Inflammatory macrophage treated with lipopolysaccharide for 1 hour (primary cell): ENCODE measurements at places on chromosomes 1 and 21.

DNA sequence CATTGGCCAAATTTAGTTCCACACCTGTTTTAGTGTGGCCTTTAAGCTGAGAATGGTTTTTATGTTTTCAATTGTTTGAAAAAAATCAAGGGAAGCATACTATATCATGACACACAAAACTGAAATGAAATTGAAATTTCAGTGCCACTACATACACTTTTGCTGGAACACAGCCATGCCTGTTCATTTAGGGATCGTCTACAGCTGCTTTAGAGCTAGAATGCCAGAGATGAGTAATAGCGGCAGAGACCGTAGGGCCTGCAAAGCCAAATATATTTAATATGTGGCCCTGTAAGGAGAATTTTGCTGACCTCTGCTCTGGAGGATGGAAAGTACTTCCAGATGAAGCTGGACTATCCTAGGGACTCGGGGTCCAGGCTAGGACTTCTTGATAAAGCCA lies 62.5 kb upstream of the LYST start:
- no peak for DNase-seq

DNA sequence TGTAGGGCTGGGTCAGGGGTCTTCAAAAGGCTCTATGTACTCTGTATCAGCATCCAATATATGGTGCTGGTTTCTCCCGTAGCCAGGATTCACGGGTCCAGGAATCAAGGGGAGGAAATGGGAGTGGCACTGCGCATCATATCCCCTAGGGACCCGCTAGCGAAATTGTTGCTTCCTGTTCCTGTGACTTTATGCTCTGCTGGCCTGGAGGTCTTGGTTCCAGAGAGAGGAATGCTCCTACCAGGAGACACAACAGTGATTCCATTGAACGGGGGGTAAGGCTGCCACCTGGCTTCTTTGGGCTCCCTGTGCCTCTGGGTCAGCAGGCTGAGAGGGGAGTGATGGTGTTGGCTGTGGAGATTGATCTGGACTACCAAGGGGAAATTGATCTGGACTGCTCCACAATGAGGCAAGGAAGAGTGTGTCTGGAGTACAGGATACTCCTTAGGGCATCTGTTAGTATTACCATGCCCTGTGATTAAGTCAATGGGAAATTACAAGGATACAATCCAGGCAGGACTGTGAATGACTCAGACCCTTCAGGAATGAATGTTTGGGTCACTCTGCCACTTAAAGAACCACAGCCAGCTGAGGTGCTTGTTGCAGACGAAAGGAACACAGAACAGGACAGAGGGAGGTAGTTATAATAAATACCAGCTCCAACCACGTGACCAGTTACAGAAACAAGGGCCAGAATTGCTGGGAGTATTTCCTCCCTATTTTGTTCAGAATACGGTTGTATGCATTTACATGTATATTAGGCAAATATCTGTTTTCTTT lies 10.2 kb downstream of the SPSB1 start:
- no peak for DNase-seq

DNA sequence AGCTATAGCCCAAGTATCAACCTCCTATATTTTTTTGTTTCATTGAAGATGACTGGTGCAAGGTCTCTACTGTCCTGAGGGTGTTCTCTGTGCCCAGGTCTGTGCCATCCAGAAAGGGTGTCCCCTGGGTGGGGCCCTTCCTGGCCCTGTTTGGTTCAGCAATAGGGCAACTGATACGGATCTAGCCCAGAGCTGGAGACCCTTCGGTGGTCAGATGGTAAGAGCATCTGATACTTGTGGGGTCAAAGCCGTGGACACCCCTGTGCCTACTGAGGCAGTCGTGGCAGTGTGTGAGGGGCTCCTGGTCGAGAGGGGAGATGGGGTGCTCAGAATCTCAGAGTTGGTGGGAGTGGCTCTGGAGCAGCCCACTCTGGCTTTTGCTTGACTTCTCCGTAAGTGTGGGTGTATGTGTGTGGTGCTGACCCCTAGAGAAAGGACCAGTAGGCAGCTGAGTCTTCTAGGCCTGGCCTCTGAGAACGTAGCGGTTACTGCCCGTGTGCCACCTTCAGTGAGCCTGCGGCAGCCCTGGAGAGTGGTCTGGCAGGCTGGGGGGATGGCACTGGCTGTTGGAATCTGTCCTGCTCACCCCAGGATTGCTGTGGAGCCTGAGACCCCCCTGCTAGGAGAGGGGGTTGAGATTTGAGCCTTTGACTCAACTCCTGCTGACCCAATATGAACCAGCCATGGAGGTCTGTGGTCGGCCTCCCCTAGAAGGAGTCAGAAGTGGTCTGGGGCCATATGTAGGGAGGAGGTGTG lies 2.7 kb downstream of the AMPD2 start:
- DNase-seq, result no peak

- DNase-seq, result no peak
Measured at GRCh38 chr1:37515185-37516034, 844 bp upstream of the MEAF6 start.

DNA sequence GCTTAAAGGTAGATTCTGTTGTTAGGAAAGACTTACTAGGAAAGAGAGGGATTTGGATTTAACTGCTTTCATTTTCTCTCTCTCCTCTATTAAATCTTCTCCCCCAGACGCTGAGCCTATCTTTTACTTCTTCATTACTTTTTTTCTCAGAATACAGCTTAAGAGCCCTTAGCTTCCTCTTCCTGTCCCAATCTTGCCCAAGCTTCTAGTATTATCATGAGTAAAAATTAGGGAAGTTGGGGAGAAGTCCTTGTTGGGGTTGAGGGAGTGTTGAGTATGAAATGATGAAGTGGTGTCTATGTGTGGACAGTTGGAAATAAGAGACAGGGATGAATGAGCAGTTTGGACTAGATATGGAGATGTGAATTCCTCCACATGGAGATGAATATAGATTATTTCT lies 35.0 kb downstream of the ACP6 start:
- peak; percentile 82 for DNase-seq

- DNase-seq, result no peak
Measured at GRCh38 chr21:23478381-23478780, 2128.9 kb downstream of the MRPL39 start.

DNA sequence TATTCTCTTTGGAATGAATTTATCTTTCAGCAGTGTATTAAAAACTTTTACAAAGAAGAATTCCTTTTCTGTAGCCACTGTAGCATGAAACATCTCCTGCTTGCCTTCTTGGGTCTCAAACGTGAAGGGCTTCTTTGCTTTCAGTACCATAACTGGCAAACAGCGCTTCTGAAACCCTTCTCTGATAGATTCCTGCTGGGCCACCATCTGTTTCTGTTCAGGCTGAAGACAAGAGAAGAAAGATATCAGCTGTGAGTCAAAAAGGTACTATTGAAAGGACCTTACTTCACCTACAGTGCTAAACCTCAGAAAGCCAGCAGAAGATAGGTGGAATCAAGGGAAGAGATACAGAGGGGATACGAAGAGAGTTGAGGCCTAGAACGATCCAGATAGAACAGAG lies 10.5 kb downstream of the AIM2 start:
- no peak for DNase-seq

DNA sequence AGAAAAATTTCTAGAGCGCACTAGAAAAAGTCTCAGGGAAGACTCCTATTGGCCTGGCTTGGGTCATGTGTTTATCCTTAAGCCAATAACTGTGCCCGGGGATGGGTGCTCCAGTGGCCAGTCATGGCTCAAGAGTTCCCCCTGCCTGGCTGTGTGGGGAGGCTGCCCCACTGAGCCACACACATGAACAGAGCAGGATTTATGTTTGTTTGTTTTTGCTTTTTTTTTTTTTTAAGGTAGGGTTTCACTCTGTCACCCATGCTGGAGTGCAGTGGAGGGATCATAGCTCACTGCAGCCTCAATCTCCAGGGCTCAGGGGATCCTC lies 21.8 kb downstream of the EDN2 start:
- no peak for DNase-seq

- DNase-seq, result no peak
Measured at GRCh38 chr1:211192227-211192626, 58.3 kb upstream of the KCNH1 start.

GRCh38 chr1:27618341-27619082 lies 14.6 kb upstream of the AHDC1 start:
- DNase-seq, result no peak

GRCh38 chr1:219476716-219477115 lies 136.2 kb downstream of the ZC3H11B start:
- DNase-seq, result no peak

DNA sequence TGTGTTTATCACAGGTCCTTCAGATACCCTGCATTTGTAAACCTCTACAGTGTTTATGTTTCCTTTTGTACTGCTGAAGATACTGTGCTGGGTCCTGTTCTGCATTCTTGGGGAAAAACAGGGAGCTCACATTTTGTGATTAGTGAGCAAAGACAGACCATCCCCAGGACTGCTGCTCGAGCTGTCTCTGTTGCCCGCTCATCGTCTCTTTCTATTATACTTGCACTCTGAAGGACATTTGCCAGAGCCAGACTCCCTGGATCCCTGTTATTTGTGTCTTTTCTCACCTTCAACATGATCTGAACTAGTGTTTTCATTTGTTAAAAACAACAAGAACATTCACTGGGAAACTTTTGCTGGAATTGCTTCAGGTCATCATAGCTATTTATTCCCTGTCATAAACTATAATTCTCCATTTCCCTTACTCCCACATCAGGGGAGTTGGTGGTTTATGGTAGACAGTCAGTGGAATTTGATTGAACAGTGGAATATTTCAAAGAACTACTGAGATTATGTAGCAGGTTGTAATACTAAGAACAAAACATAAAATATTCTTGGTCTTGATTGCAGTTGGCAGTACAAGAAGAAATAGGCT lies 53.0 kb downstream of the PRRX1 start:
- DNase-seq, result no peak

- DNase-seq, result no peak
Measured at GRCh38 chr1:59428828-59429227, 131.9 kb downstream of the FGGY start.

GRCh38 chr1:25587290-25587689 lies 29.3 kb upstream of the MAN1C1 start:
- DNase-seq, result no peak

GRCh38 chr1:2229911-2230731 lies 2.0 kb downstream of the SKI start:
- DNase-seq, result no peak

GRCh38 chr1:9101510-9102146 lies 27.3 kb downstream of the GPR157 start:
- peak; percentile 58 for DNase-seq

GRCh38 chr1:44903011-44903680 lies 60.1 kb upstream of the PTCH2 start:
- peak; percentile 19 for DNase-seq

DNA sequence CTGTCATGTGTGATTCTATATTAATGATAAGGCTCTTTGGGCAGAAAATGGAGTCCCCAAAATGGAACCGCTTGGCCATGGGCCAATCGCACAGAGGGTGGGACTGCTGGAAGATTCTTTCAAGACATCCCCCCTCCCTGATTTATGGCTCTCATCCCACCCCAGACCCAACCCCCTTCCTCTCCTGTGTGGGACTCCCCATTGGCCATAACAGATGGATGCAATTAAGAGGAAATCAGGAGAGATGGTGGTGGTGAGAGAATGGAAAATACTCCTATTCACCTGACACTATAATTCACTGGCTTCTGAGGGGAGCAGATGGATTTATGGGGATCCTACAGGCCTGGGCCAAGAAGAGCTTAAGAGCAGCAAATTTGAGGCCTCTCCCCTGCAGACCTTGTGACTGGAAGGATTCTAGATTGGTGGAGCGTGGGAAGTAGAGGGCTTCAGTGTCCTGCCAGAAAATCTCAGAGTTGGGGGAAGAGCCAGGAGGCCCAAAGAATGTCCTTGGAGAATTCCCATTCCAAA lies 1.7 kb downstream of the IGFN1 start:
- no peak for DNase-seq

GRCh38 chr1:40312238-40313205 lies 4.6 kb downstream of the COL9A2 start:
- DNase-seq, result peak; percentile 81

GRCh38 chr1:235079443-235080296 lies 49.0 kb downstream of the TOMM20 start:
- peak; percentile 90 for DNase-seq

DNA sequence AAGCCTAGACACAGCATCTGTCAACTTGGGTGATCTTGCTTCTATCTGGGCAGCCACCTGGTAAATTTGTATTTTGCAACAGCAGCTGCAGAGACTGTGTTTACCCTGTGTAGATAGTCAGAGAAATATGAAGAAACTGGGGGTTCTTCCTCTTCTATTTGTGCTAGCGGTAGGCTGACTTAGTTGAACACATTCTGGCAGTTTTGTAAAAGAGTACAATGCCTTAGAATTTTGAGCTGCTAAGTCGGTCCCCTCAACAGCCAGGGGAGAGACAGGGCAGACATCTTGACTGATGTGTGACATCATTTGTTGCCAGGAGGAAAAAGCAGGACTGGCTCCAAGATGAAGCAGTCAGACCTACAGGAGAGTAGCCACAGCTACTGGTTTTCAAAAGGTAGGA lies 53.7 kb downstream of the KCNJ6 start:
- peak; percentile 64 for DNase-seq

DNA sequence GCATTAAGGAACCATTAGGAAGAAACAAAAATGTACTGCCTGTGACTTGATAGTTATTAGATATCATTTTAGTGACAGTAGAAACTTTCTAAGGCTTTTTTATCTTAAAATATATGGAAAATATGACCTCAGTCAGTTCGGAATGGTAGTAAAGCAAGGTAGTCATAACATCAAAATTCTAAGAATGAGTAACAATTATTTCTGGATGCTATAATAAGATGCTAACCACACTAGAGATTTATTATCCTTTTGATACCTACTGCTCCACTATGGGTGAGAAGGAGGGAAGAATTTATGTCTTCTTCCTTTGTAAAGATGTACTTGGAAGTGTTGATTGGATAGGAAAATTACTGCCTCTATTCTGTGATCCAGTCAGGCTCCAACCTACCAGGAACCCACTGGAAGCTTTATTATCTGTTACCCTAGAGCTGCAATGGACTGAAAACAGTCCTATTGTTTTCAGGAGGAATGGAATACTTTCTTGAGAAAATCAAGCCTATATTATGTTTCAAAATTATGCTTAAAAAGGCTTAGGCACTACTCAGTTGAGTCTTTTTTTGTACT lies 8.8 kb downstream of the FMN2 start:
- no peak for DNase-seq

GRCh38 chr1:240464099-240464498 lies 147.9 kb downstream of the GREM2 start:
- DNase-seq, result no peak

DNA sequence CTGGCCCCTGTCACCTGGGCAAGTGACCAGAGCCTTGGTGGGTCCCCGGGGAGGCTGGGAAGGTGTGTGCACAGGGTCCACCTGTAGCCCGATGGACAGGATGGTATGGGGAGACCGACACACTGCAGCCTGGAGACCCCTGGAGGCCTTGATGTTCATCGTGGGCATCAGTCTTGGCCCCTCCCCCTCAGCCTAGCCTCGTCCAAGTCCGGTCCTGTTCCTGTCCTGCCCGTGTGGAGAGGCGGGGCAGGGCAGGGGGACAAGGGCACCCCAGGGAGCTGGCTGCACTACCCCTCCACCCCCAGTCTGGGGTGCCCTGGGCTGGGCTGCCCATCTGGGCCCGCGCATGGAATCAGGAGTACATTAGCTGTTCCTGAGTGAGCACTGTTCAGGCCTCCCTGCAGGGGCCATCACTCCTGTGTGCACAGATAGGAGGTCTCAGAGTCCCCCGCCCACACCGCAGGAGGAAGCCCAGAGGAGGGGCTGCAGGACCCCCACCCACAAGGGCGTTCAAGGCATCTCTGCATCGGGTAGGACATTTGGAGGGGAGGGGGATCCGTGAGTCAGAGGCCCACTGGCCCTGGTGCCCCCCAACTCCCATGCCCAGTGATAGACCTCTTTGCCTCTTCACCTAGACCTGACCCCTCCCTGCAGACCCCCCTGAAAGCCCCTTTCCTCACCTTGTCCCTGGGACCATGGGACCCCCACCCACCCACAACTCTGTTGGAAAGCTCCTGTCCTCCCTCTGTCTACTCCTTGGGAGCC lies 63.2 kb downstream of the WNT9A start:
- DNase-seq, result no peak

GRCh38 chr1:235511470-235512240 lies 7.4 kb upstream of the B3GALNT2 start:
- DNase-seq, result no peak
